ENCODE measurements at places on chromosomes 5 and 9.

DNA sequence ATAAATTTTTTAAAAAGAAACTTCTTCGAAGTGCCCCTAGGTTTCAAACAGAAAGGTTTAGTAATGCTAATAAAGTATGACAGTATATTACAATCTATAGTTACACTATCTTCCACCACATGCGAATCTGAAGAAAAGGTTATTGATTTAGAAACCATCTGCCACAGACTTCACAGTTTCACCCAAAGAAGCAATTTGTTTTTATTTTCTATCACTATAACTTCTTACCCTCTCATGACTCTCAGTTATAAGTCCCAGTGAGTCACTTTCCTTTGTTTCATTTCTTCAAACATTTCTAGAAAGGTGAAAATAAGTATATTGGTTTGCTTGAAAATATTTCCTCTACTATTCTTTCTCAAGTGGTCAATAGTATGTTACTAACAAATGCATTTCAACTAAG, 93.6 kb downstream of the MCTP1 start:
- DNase-seq: no peak

DNA sequence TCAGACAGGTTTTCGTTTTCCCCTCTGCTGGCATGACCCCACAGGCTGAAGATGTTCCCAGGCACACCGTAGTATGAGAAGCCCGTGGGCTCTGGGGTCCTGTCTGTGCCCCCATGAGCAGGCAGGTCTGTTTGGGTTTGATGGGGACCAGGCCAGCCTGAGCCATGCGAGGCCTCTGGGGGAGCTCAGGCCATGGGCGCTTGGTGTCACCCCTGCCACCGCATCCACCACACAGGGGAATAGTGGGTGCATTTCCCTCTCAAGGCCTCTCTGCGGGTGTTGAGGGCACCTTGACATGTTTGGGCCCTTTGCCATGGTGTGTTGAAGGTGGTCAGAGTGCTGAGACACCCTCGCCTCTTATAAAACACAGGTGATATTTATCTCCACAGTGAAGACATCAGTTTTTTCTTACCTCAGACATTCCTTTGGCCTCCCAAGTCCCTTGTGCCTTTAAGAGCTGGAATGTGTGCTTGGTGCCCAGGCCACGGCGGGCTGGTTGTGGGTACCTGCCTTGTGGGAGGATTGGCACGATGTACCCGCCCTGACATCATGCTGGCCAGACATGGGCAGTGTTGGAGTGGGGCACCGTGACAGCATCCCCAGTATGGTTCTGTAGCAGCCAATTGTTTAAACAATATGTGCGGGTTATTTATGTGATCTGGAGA, 68.3 kb downstream of the WNK2 start:
- no peak for DNase-seq

GRCh38 chr5:171644536-171644935, 141.1 kb upstream of the SMIM23 start:
- no peak for DNase-seq

GRCh38 chr5:159041444-159042198, 58.1 kb downstream of the EBF1 start:
- no peak for DNase-seq

- DNase-seq: no peak
Observed at GRCh38 chr5:69113851-69114250, 20.0 kb downstream of the SLC30A5 start.

- no peak for DNase-seq
Observed at GRCh38 chr9:126125577-126125976, 201.1 kb upstream of the MVB12B start.

DNA sequence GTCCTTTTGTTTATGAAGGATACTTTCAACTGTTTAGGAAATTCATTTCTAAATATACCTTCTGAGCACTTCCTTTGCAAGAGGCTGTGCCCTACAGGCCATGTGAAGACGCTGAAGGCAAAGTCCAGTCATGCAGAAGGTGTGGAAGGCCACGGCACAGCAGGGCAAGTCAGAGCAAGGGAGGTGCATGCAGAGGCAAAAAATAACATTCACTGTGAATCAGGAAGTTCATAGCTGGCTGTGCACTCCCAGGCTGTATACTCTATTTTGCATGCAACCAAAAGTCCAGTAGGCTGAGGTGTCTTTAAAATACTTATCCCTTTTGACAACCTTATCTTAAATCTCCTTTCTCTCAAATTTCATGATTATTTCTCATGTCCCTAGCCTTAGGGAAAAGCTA, 50.3 kb downstream of the GNAQ start:
- no peak for DNase-seq

DNA sequence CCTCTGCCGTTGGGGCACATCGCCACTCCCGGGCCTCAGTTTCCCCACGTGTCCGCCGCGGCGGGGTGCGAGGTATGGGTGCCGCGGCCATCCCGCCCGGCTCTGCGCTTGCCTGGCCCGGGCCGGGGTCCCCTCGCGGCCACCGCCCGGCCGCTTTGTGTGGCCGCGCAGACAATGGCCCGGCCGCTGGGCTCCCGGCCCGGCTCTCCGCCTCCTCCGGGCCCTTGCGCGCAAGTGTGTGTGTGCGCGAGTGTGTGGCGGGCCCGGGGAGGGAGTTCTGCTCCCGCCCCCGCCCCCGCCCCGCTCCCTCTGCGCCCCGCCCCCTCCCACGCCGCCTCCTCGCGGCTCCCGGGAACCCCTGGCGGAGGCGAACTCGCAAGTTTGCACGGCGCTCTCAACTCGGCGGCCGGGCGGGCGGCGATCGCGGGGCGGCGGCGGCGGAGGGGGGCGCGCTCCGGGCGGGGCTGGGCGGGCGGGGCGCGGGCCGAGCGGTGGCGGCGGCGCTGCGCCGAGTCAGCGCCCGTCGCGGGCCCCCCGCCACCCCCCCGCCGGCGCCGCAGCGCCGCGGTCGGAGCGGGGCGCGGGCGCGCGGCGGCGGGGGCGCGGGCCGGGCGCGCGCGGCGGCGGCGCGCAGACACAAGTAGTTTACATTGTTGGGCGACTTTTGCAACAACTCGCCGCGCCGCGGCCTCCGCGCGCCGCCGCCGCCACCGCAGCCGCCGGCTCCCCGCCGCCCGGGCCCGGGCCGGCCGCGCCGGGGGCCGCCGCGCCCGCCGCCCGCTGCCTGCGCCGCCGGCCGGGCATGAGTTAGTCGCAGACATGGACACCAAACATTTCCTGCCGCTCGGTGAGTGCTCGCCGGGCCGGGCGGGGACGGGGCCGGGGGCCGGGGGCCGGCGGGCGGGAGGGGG, at the start of gene RXRA:
RXRA (plus strand) TSS at position 643 of the 911 bp plus-strand sequence; CDS start at position 820, 177 bp downstream.
- DNase-seq: peak; percentile 68

DNA sequence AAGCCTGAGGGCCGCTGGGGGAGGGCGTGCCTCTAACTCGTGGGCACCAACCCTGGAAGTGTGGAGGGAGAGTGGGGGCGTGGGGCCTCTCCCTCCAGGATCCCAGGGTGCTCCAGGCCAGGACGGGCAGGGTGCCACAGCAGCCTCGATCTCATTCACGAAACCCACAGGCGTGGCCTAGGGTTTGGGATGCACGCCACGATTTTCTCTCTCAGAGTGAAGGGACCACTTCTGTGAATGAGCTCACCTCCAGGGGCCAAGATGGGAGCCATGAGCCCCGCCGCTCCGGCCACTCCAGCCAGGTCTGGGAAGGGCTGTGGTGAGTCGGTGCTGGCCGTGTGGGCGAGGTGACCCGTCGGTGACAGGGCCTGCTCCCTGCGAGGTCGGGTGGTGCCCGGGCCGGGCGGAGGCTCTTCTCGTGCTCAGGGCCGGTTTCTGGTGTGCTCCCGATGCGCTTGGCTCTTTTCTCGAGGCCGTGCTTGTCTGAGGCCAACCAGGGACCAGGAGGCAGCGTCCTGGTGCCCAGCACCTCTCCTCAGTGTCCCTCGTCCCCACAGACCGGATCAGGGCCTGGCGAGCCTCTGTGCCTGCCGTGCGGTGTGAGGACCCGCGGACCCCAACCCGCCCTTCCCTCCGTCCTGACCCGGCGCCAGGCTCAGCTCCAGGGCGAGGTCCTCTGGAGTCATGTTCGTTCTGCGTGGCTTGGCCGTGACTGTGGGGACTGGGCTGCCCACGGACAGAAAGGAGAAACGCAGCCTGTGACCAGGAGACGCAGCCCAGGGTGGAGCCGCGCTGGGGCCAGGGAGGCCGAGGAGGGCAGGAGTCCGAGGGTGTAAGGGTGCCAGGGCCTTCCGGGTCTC, 31.0 kb downstream of the TPPP start:
- DNase-seq: no peak

DNA sequence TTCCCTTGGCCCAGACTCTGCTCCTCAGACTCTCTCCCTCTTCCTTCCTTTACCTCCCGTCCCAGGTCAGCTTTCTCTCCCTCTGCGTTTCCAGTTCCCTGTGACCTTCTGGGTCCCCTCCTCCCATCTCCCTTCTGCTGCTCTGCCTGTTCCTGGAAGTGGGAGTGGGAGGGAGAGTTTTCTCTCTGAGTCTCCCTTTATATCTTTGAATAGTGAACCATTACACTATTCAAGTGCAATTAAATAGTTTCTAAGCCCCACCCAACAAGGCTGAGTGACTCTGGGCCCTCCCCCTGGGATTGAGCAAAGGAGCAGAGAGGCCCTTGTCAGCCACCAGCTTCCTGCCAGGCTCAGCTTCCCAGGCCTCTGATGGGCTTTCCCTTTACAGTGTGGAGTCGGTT, 34.8 kb downstream of the THBS4 start:
- no peak for DNase-seq

DNA sequence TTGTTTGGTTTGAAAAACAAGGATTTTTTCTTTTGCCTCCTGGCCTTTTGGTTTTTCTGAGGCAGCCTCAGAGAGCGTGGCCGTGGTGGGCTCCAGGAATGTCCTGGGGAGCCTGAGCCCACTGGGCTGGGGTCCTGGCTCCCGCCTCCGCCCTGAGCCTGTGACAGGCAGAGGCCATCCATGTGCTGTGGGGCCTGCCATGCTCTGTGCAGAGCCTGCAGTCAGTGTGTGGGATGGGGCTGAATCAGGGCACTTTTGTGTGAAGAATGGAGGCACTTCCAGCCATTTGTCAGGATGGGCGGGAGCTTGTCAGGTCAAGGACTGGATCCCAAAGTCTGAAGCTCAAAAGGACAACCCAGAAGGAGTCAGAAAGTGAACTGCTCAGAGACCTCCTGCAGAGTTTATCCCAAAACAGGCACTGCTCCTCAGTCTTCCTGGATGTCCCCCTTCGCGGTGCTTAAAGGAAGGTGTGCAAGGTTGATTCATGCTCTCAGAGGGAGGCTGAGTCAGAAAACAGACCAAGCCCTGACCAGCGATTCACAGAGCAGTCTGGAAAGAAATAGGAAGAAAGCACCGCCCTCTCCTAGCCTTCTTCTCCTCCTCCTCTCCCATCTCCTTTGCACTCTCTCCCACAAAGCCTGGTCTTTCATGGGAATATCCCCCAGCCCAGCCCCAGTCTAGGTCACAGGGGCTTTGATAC, 53.2 kb downstream of the MVB12B start:
- no peak for DNase-seq

DNA sequence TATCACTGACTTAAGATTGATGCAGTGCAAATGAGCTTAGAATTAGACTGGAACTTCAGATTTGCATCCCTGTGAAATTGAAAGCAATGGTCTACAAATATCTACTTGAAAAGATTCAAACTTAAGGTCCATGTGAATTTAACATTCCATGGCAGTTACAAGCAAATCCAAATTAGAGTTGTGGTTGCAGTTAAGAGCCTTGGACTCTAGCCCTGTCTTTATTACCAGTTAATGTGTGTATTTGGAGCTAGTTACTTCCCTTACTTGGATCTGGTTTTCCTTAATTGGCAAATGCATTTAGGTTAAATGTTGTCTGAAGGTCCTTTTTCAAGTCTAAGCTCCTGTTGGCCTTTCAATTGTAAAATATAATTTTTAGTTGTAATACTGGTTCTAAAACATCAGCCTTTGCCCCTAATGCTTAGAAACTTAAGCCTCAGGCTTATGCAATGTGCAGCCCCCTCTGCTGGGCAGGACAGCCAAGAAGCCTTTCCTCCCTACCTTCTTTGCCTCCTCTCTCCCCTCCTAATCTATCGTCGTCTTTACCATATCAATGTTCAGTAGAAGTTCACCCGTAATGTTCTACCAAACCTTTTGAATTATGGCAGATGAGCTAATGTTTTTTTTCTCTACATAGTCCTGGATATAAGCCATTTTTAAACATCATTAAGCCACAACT, 59.5 kb downstream of the ERMP1 start:
- DNase-seq: no peak

DNA sequence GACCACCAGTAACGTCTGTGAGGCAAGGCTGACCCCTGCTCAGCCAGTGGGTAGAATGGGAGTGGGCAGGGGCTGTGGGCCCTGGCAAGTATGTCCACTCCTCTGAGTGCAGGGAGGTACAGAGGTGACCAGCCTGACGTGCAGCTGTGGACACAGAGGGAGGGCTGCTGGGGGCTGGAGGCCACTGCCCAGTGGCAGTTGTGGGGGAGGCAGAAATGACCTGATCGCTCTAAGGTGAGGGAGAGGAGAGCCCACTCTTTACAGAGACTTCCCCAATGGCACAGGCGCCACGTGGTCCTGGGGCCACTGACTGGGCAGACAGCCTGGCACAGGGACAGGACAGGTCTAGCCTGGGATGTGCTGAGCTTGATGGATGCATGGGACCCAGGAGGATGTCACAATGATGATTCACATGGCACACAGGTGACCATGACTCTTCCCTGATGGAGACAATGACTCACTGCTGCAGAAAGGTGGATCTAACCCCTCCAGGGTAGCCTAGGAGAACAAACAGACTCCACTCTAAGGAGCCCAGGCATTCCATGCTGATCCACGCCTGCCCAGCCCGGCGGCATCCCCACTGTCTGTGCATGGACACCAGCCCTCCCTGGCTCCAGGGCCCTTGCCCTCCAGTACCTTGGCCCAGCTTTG, 7.7 kb downstream of the LPCAT1 start:
- peak; percentile 4 for DNase-seq

GRCh38 chr5:82405161-82405560, 127.0 kb upstream of the RPS23 start:
- no peak for DNase-seq

DNA sequence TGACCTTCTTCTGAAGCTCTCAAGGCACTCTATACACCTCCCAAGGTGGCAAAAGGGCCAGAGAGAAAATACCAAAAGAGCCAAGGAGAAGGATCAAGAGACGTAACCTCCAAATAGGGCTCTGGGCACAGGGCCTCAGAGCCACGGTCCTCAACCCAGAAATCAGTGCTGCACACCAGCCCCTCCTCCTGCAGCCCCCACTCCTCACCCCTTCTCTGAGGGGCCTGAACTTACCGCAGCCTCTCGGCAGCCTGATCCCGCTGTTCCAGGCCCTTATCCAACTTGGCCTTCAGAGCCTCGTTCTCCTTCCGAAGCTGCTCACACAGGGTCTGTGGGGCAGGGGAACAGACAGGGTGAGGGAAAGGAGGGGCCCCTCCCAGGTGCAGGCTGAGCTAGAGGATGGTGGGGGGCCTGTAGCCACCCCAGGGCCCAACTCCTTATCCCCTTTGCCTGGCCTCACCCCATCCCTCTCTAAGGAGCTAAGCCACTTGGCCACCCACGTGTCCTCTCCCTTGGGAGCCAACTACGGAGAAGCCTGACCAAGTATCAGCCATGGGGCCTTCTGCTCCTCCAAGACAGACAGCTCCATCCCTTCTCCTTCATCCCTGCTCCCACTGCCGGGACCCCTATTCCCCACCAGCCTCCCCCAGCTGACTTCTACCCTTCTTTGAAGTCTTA, 28.8 kb downstream of the TNIP1 start:
- DNase-seq: no peak

- DNase-seq: no peak
Observed at GRCh38 chr9:99259231-99259918, 37.3 kb downstream of the SEC61B start.

GRCh38 chr9:96509026-96509425, 59.1 kb downstream of the HABP4 start:
- DNase-seq: no peak

GRCh38 chr9:109766351-109766750, 13.6 kb upstream of the PALM2AKAP2 start:
- DNase-seq: no peak

GRCh38 chr5:96431376-96432187, 1.5 kb downstream of the PCSK1 start:
- no peak for DNase-seq

- DNase-seq: no peak
Observed at GRCh38 chr5:173496129-173496882, 120.1 kb downstream of the BOD1 start.
